AG09309 (cell line): ENCODE measurements at places on chromosomes 13 and 19.

DNA sequence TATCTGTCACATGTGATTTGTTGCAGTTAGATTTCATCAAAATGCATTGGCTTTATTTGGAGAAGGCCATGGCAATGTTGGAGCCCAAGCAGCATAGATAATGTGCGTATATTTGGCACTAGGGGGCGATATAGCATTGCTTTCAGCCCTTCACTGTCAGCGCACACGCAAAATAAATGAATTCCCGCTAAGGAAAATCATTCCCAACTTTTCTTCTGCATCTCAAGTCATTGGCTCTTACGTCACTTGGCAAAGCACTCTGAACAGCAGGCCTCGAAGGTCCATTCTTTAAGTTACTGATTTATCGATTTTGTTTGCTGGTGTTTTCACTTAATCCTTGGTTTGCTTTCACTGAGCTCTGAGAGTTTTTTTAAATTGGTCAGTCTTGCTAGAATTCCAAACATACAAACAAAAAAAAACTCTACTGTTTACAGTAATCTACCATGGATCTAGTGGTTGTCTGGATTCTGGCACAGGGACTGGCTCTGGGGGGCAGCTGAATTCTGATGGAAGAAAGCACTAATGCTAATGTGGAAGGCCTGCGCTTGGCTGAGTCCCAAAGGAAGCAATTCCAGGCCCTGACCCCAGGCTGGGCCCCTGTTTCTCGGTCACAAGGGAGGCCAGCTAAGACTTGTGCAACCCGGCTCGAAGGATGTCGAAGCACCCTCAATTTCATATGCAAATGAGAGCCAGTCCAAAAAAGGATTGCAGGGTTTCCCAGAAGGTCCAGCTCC, 97.7 kb upstream of the IPO5 start:
- peak; percentile 78 for DNase-seq

- DNase-seq, result no peak
Measured at GRCh38 chr19:927351-927779, 1.5 kb downstream of the ARID3A start.

DNA sequence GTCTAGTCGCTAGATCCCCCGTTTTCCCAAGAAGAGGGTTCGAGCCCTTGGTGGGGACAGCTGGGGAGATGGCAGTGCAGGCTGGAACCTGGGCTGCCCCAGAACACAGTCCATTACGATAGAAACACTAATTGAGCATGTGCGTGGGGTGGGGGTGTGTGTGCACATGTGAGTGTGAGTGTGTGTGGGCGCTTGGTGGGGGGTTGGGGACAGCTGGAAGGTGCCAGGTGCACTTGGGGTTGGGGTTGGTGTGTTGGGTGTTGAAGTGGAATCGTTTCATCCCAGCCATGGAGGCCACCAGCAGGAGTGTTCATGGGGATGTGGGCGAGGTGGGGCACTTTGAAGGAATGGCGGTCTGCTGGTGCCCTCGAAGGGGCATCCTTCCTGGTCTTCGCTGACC, 18.1 kb upstream of the NPAS1 start:
- DNase-seq, result no peak

- DNase-seq, result no peak
Measured at GRCh38 chr13:53038993-53039392, 10.4 kb downstream of the OLFM4 start.

DNA sequence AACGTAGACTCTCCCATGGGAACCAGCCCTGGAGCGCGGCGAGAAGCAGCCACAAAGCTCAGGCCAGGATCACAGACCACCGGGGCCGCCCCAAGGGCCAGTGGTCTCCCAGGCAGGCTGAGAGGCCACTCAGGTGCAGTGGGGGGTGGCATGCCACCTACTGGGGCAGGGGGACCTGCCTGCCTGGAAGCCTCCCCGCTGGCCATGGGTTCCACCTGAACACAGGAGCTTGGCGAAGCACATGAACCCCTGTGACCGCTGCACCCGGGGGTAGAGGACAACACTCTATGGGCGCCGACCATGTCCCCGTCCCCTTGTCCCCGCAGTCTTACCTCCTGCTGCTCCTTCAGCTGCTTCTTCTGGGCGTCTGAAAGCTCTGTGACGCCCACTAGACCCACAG, 6.8 kb upstream of the TM6SF2 start:
- DNase-seq, result no peak

DNA sequence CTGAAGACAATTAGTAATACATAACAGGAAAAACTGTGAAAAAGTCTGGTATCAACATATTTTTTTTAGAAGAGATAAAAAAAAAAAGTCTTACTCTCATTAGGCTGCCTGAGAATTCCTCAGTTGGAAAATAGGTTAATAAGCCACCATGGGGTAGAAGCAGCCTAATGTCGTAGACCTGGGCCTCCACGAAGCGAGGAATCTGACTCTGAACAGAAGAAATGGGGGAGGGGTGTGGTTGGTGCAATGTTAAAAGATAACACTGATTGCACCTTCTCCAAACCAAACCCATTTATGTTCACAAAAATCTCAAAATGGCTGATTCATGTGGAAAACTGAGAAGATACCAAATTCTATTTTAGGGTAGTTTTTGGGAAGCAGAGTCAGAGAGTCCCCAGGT, 62.4 kb downstream of the MPHOSPH8 start:
- no peak for DNase-seq

DNA sequence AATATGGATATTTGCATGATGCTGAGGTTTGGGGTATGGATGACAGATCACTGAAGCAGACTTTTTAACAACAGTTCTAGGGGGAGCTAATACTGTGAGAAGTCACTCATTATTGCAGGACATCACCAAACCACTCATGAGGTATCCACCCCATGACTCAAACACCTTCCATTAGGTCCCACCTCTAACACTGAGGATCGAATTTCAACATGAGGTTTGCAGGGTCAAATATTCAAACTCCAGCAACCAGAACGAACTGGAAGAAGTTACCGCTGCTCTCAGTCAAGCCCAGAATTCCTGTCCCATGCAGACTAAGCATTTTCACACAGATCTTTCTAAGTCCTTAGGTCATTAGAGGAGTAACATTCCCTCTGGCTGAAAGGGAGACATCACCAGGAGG, 758.9 kb downstream of the UQCRFS1 start:
- DNase-seq, result no peak

DNA sequence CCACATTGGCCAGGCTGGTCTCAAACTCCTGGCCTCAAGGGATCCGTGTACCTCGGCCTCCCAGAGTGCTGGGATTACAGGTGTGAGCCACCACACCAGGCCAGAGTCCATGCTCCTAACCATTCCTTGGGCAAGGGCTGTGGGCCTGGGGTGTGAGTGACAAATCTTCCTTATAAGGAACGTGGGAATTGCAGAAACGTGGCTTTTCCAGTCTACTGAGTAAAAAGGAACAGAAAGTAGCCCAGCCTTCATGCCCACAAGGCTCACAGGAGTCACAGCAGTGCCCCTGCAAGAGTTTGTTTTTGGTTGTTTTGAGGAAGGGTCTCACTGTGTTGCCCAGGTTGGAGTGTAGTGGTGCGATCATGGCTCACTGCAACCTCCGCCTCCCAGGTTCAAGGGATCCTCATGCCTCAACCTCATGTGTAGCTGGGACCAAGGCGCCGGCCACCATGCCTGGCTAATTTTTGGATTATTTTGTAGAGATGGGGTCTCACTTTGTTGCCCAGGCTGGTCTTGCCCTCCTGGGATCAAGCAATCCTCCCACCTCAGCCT, 5.1 kb downstream of the MYPOP start:
- DNase-seq, result no peak

- DNase-seq, result no peak
Measured at GRCh38 chr13:107067381-107067780, 499.4 kb upstream of the ARGLU1 start.

DNA sequence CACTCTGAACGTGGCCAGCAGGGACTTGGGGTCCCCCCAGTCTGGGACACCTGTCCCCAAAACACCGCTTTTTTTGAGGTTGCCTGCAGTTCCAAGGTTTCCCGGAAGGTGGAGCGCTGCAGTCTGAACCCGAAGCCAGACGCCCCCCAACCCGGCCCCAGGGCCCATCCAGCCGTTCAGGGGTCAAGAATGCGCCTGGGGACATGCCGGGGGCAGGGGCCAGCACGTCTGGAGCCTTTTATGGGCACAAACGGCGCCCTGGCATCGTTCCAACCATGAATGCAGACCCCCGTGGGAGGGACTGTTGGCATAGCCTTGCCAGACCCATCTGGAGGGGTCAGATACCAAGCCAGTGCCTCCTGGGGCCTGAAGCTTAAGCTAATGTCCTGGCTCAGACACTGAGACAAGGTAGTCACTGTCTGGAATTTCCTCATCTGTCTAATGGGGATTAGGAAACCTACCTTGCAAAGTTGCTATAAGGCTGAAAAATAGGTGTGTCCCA, 6.9 kb downstream of the S1PR5 start:
- no peak for DNase-seq

DNA sequence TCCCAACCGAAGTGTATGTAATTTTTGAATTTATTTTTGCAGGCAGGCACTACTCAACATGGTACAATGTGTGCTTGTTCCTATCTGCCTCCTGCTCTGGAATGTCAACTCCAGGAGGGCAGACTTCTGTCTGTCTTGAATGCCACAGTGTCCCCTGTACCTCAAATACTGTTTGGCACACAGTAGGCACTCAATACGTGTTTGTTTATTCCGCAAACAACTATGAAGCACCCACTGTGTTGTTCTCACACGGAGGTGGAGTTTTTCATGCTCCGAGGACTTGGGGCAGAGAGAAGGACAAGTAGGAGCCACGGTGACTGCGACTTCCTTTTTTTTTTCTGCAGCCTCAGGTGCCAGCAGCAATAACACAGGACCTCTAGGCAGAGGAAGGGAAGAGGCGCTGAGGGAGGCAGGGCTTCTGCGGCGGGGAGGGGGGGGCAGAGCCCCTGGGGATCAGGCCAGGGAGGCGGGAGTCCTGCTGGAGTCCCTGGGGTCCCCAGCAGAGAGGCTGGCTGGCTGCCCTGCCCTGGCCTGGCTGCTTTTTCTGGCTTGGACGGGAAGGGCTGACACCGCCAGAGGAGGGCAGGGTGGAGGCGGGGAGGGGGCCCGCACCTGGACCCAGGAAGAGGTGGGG, 29.3 kb upstream of the TNFAIP8L1 start:
- no peak for DNase-seq

DNA sequence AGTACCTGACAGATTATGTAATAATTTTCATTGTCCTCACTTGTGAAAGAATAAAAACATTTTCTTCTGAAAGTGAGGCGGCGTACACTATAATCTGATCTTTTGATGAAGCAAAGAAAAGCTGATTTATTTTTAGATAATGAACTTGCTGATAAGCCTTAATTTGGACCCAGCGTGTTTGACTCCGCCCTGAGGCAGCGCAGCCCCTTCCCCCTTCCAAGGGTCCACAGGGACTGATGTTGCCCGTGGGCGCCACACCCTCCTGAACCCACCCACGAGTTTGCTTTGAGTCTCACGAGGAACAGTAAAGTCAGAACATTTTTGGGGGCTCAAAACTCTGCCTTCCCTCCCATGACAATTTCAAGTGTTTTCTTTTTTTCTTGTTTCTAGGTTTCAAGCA, 40.0 kb downstream of the TEX29 start:
- DNase-seq, result no peak

DNA sequence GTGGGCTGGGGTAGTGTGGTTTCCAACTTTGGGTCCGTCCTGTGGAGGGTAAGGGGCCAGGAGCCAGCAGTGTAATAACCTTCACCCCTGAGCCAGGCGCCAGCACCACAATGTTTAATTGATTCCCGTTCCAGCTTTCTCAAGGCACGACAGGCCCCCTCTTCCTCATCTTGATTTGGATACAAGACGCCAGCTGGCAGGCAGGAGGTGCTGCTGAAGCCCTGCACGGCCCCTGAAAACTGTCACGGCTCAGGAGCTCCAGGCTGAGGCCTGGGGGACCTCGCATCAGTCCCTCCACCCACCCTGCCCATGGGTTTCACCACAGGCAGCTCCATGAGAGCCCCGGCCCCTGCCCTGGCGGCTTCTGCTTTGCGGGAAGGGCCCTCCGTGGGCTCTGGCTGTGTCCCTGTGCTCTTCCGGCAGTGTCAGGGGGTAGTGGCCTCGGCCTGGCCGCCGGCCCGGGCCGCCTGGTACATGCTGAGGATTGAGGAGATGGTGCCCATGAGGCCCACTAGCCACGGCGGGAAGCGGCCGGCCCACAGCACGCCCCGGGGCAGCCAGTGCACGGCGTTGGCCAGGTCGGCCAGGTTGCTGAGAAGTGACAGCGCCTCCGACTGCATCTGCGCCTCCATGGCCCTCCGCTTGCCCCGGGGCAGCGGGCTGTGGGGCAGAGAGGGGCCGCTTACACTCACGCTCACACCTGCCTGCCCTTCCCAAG, 11.9 kb downstream of the PEX11G start:
- DNase-seq, result no peak

- DNase-seq, result no peak
Measured at GRCh38 chr19:41095703-41096102, 7.5 kb downstream of the CYP2A13 start.

DNA sequence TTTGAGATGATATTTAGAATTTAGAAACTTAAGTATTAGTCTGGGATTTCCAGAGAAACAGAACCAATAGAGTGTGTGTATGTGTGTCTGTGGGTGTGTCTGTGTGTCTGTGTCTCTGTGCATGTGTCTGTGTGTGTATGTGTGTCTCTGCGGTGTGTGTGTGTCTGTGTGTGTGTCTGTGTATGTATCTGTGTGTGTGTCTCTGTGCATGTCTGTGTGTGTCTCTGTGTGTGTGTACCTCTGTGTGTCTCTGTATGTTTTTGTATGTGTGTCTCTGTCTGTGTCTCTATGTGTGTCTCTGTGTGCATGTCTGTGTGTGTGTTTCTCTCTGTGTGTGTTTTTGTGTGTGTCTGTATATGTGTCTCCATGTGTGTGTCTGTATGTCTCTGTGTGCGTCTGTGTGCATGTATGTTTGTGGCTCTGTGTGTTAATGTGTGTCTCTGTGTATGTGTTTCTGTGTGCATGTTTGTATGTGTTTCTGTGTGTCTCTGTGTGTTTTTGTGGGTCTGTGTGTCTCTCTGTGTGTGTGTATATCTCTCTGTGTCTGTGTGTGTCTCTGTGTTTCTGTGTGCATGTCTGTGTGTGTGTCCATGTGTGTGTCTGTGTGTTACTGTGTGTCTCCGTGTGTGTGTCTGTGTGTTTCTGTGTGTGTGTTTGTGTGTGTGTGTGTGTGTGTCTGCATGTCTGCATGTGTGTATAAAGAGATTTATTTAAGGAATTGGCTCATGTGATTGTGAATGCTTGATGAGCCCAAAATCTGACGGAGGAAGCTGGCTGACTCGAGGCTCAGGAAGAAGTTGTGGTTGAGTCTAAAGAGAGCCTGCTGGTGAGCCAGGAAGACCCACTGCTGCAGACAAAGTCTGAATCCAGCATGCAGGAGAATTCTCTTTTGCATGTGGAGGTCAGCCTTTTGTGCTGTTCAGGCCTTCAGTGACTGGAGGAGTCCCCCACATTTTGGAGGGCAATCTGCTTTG, 22.2 kb downstream of the GPR42 start:
- DNase-seq, result no peak

- DNase-seq, result no peak
Measured at GRCh38 chr13:88303605-88304004, 632.4 kb downstream of the SLITRK5 start.
